Left colon (tissue), 2 donors: ENCODE measurements at places on chromosomes 2 and 18.

- no peak for DNase-seq
Observed at GRCh38 chr2:20747317-20747716, 75.6 kb downstream of the LDAH start.

DNA sequence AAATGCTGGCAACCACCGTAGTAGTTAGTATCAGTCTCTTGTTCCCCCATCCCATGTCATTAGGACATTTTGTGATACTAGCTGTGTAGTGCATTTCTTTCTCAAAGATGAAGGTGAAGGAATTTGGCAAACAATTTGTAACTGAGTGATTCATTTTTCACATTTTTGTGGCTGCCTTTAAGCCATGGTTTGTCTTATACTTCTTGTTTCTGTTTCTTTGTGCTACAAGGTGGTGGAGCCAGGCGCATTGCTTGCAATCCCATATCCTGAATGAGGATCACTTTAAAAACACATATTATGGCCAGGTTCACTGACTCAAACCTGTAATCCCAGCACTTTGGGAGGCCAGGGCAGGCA lies 40.6 kb downstream of the GPD2 start:
- no peak for DNase-seq

GRCh38 chr2:25065768-25066167 lies 23.9 kb downstream of the EFR3B start:
- DNase-seq: no peak

GRCh38 chr2:157178874-157179273 lies 78.6 kb upstream of the GALNT5 start:
- no peak for DNase-seq

DNA sequence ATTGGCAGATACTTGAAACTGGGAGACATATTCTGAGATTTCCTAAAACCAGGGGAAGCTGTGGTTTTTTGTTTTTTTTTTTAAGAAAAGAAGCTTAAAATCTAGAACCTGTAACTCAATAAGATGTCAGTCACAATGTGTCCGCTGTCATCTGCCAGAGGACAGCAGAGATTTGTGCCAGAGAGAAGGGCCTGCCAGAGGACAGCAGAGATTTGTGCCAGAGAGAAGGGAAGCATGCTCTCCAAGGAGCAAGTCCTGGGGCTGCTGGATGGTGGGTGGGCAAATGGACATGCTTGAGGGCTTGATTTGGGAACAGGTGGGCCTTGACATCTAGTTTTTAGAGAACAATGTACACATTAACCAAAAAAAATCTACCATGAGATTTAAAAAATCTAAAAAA lies 77.9 kb downstream of the CCDC93 start:
- no peak for DNase-seq

- DNase-seq: no peak
Observed at GRCh38 chr2:238688193-238689153, 159.4 kb upstream of the TWIST2 start.

GRCh38 chr18:79755496-79756142 lies 42.1 kb upstream of the KCNG2 start:
- no peak for DNase-seq

- no peak for DNase-seq
Observed at GRCh38 chr2:36831185-36831584, 134.7 kb downstream of the VIT start.

DNA sequence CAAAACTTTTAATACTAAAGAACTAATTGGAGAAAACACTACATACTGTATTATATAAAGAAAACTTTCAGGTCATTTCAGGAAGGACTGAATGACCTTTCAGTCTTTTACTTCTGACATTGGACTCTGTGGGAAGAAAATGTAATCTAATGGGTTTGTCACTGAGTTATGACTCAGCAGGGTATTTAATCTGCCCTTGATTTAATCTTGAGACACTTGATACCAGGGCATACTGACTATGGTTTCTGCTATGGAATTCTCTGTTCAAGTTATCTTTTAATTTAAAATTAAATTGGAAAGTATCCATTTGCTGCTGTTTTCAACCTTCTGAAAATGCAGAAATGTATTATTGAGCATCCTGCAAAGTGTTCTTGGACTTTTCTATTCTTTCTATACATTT lies 354.2 kb upstream of the GALNT5 start:
- no peak for DNase-seq
